ENCODE measurements at places on chromosomes 2 and 18.

DNA sequence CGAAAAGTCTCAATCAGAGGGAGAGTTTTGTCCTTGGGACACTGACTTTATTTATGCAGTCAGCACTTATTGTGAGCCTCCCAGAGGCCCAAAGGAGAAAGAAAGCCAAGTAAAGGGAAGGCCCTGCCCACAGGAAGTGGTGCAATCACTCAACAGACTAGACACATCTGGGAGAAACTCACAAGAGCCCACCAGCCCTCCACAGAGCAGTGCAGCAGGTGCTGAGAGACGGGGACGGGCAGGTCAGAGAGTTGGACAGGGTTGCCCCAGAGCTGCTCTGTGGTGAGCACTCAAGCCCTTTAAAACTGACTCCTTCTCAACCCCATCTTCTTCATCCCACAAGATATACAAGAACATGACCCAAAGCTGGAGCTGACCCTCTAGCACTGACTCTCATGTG lies 96.0 kb downstream of the TFCP2L1 start:
- no peak for DNase-seq

DNA sequence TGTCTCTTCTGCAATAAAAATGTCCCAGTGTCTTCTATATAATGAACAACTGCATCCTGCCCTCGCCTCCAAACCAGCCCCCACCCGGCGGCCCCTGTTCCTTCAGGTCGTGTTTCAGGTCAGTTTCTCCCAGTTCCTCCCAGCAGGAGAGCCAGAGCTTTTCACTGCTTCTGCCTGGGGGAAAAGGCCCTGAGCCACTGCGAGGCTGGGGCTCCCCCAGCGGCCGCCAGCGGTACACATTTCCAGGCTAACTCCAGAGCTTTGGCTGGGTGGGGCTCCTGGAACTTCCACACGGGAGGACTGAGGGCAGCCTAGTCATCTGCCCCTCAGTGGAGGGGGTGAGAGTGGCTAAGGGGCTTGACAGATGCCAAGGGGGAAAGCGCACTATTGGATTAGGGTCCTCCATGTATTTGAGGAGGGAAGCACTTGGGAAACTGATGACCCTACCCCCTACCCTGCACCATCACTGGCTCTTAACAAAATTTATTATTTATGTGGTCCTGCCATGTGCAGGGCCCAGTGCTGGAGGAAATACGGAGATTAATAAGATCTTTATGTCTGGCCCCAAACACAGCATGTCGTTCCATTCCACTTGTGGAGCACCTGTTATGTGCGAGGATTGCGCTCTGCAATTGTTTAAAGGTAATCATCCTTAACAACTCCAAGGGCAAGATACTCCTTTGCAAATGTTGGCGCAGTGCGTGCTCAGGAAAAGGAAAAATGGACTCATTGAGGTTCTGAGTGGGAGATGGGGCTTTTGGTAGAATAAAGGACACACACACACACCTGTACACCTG lies 17.3 kb upstream of the CYS1 start:
- DNase-seq = peak; percentile 72

DNA sequence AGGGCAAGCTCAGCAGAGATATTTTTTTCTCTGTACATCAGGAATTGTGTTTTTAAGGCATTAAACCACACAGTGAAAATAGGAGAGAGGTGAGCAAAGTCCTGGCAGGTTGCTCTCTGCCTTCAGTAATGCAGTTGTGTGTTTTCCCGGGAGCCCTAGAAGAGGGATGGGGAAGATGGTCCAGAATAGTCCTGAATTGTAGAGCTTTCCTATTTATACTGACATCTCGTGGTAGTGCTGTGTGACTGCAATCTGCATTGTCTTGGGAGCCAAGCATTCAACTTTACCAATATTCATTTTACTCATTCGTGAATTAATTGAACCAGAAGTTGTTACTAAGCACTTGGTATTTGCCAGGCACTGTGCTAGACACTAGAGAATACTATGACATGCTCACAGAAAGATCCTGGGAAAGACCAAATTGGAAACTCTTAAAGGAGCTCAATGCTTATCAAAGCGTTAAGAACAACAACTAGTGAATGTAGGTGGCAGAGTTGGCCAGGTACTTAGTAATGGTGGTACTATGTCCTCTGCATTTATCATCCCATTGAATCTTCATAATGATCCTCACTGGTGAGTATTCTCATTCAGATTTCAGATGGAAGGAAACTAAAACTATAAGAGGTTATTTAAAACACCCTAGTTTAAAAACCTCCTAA lies 214.6 kb downstream of the TRIB2 start:
- DNase-seq = peak; percentile 37

GRCh38 chr2:173442542-173442941 lies 87.9 kb downstream of the CDCA7 start:
- no peak for DNase-seq

GRCh38 chr18:46071653-46072375 lies at the start of gene PSTPIP2:
PSTPIP2 (minus strand) TSS chr18:46072260; CDS start chr18:46072188, 72 bp downstream.
- DNase-seq = peak; percentile 25

GRCh38 chr2:127078666-127079270 lies 28.2 kb downstream of the BIN1 start:
- no peak for DNase-seq

DNA sequence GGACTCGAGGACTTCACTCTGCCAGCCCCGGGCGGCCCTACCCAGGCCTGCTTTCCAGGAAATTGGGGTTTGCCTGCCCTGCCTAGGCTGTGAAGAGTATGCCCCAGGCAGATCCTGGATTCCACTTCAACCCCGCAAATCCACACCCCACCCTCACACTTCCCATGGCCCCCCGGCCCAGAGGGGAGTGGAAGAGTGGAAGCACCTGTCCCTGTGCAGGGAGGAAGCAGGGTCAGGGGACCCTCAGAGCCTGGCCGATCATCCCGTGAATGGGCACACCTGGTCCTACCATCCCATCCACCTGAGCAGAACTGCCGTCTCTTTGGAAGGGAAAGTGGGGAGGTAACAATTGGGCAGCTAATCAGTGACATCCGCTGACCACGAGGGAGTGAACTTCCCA lies 245.2 kb downstream of the EIPR1 start:
- no peak for DNase-seq

- DNase-seq = no peak
Measured at GRCh38 chr2:178084273-178084672, 11.7 kb upstream of the PDE11A start.

DNA sequence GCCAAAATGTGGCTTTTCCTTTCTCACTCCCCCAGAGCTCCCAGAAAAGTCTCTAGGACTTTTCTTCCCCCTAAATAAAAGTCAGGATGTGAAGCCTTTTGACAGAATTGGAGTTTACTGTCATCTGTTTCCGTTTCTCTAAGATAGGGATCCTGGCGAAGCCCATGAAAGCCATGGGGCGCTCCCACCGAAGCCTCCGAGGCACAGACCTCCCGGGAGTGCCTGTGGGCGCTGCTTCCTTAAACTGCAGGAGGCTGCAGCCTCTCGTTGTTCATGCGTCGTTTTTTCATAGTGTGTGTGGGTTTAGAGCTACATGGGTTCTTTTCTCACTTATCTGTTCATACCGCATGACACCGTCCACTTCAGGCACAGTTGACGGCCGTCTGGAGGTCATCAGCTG lies 56.8 kb downstream of the ASAP2 start:
- DNase-seq = no peak

DNA sequence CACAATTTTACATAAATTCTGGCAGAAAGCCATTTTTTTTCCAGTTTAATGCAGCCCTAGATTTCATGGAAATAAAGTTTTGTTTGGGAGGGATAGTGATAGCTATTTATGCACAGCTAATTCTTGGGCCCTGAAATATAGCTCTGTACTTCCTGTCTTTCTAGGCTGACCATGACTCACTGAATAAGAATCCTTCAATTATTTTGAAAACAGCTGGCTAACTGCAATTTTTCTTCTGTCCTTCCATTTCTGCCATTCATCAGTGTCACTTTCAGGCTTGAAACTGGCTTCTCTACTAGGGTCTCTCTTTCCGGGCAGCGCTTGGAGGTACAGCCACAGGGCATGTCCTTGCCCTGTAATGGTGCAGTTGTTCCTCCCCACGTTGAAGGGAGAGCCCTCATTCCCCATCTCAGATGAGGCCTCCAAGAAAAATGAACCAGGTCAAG lies 97.1 kb upstream of the TMEM178A start:
- peak; percentile 86 for DNase-seq

DNA sequence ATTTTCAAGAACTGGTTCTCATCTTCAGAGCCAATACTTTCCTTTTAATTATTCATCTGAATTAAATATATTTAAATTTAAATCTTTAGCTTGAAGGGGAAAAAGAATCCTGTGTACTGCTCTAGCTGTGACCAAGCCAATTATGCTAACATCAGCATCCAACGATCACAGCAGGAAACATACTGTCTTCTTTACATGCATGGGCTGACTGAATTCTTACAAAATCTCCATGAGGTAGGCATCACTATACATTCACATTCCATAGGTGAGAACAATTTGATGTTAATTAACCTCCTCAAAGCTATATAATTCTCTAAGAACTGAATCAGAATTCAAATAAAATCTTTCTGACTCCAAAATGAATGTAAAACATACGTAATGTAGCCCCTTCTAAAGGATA lies 118.8 kb upstream of the MAP2 start:
- no peak for DNase-seq

GRCh38 chr2:169119123-169119760 lies 49.9 kb downstream of the DHRS9 start:
- peak; percentile 10 for DNase-seq

- no peak for DNase-seq
Measured at GRCh38 chr2:96431319-96431718, 73.8 kb downstream of the NEURL3 start.

- no peak for DNase-seq
Measured at GRCh38 chr2:3729055-3729448, 25.7 kb downstream of the DCDC2C start.

DNA sequence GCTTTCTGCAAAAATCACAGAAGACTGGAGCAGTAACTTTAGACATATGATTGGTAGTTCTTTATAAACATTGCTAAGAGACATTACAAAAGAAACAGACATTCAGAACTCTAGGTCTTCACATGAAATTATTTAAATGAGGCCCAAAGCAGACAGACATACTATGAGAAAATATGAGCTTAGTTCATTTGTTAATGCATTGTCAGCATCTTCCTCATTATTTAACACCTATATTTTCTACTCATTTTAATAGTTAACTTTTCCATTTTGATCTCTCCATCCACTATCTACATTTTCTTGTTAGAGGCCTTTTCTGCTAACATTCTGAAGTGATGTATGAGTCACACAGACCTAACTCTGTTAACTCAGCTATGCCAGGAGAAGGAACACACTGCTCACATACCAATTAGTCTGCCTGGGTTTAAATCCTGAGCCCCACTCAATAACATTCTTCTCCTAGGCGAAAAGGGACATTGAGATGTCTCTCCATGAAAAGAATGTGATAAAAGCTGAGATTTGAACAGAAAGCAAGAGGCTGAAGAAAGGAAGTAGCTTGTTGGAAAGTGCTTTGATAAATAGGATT lies 400.3 kb upstream of the PKDCC start:
- no peak for DNase-seq

GRCh38 chr2:236177967-236178889 lies 10.0 kb upstream of the GBX2 start:
- peak; percentile 69 for DNase-seq

DNA sequence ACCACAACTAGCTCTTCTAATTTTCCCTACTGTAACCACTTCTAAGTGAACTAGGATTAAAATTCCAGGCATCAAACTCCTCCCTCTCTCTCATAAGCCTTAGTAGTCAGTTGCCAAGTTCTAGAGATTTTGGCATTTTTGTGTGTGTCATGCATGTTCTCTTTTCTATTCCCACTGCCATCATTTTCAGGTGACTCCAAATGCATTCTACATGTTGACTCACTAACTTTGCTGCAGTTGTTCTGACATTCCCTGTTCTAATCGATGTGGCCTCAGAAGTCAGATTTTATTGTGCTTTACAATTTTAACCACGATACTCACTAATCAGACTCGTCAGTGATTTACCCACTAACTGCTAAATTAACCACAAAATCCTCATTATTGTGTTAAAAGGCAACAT lies 13.3 kb downstream of the DSC1 start:
- DNase-seq = no peak

- DNase-seq = no peak
Measured at GRCh38 chr2:61910603-61911002, 5.1 kb downstream of the COMMD1 start.

DNA sequence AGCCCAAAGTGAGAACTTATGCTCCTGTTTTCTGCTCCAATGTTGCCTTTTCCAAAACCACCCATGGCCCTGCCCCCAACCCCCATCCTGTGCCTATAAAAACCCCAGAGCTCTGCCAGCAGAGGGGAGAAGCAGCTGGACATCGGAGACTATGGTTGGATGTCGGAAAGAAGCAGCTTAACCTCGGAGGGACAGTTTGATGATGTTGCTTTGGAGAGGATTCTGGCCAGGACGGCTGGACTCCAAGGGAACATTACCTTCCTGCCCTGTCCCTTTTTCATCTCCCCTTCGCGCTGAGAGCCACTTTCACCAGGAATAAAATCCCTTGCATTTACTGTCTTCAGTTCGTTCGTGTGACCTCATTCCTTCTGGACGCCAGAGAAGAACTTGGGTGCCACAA lies 158.4 kb downstream of the PTPRM start:
- no peak for DNase-seq

GRCh38 chr18:22675006-22675405 lies 257.3 kb upstream of the CTAGE1 start:
- DNase-seq = no peak

- no peak for DNase-seq
Measured at GRCh38 chr2:138293045-138293444, 208.5 kb upstream of the SPOPL start.

- DNase-seq = no peak
Measured at GRCh38 chr2:171217330-171217729, 56.6 kb upstream of the TLK1 start.

DNA sequence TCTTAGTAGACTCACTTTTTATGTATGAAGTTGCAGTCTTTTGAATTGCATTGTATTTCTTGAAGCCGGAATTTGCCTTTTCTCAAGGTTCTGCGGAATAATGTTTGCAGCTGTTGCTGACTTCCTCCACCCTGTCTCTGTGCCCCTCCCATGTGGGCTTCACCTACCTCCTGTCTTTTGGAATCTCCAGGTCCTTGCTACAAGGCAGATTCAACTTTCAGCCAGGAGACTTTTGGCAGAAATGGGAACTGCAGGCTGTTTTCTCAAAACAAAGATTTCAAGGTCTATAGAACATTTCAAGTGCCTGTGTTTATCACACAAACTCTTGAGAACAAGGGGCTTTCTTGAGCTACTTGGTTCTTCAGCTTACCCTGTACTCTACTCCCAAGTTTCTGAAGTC lies 25.6 kb downstream of the ZNF236 start:
- no peak for DNase-seq

DNA sequence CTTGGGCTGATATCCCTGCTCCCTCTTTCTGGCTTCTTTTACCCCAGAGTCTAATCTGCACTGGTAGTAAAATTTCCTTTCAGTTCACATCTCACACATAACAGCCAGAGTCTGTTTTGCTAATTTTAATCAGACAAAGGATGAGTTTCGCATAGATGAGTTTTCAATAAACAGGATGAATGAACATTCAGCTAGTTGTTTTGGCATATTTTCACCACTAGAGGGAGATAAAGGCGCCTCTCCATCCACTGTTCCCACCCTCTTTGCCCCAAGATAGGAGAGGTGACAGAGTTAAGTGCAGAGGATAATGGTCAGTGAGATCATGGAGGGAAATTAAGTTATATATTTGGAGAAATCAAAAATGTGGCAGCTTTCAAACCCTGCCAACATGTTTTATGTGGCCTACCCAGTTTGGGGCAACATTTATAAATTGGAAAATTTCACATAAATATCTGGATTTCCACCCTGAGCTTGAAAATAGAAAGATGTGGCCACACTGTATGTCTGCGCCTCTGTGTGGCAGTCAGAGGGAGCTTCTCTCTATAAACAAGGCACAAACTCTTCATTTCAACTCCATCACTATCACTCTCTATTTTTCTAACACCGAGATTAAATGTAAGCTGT lies 48.5 kb upstream of the DTNA start:
- DNase-seq = peak; percentile 64

GRCh38 chr2:43068631-43069517 lies 157.5 kb downstream of the ZFP36L2 start:
- no peak for DNase-seq
